ENCODE measurements at places on chromosomes 7 and 10.

DNA sequence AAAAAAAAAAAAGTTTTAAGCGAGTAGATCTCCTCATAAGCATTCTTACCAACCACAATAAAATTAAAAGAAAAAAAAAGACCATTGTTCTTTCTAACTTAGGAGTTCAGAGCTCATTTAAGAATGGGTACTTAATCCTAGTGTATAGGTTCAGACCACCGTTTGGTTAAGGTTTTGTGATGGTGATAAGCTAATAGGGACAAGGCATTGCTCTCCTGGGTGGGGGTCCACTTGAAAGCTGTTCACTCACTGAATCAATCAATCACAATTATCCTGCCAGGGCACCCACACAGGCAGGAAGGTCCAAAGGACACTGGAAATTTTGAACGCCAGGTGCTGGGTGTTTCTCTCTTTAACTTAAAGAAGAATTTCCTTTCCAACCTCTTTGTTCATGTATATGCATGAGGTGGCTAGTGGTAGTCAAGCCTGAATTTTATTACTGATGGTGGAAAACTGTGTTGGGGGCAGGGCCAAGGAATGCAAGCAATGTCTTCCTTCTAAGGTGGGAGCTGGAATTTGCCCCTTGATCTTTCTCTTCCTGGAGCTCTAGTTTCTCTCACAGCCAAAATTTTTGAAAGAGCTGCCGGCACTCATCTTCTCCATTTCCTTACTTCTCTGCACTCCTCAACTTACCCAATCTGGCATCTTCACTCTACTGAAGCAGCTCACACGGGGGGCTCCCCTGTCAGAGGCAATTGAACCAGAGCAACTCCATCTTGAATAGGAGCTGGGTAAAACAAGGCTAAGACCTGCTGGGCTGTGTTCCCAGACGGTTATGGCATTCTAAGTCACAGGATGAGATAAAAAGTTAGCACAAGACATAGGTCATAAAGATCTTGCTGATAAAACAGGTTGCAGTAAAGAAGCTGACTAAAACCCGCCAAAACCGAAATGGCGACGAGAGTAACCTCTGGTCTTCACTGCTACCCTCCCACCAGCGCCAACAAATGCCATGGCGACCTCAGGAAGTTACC lies 7.5 kb upstream of the FAM131B start:
- DNase-seq: no peak

GRCh38 chr10:71598621-71599055 lies 120.9 kb downstream of the C10orf105 start:
- peak; percentile 70 for DNase-seq

- no peak for DNase-seq
Observed at GRCh38 chr7:157405914-157406810, 69.4 kb downstream of the DNAJB6 start.

DNA sequence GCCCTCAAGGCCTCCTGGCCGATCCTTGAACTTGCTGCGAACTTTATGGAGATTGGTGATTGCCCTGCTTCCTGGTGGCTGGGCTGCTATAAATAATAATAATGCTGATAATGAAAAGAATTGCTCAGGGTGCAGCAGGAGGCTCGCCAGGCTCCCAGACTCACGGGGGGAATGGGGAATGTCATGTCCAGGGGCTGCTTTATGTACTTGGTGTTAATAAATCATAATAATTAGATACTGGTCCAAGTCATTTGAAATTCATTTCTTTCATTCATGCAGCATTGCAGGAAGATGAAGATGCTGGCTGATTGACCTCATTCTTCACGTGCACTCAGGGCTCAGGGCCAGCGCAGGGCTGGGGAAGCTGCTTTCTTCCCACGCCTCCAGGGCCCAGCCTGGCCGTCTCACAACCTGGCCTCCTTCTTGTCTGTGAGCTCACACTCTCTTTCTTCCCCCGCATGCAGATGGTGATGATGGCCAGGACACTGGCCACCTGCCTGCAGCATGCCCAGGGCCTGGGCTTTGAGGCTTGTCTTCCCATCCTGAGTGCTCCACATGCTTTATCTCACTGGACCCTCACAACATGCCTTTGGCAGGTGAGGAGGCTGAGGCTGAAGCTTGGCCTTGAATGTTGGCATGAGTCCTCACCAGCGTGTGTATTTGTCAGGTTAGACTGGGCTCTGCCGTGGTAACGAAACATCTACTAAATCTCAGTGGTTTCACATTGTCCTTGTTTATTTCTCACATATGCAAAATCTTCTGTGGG lies 138.4 kb upstream of the TNS3 start:
- no peak for DNase-seq

GRCh38 chr7:19713676-19714075 lies 4.8 kb upstream of the POLR1F start:
- peak; percentile 35 for DNase-seq

- DNase-seq: no peak
Observed at GRCh38 chr10:99742701-99743100, 10.7 kb downstream of the CUTC start.

GRCh38 chr7:136290351-136290750 lies 313.2 kb upstream of the MTPN start:
- no peak for DNase-seq

DNA sequence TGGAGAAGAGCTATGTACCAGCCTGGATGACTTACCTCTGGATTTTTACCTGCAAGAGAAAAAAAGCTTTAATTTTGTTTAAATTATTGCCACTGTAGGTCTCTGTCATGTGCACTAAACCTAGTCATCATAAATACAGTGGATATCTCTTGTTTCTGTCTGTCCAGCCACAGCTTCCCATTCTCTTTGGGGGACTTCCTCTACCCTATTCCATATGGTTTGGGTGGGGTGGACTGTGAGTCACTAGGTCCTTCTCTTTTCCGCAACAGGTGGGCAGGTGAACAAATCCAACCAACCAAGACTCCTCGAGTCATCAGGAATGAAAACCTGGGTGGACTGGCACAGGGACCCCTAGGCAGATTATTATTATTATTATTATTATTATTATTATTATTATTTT lies 87.3 kb upstream of the CYTH3 start:
- no peak for DNase-seq

GRCh38 chr7:145957160-145957890 lies 159.3 kb upstream of the CNTNAP2 start:
- DNase-seq: no peak

GRCh38 chr10:116522803-116523381 lies 22.8 kb upstream of the PNLIP start:
- no peak for DNase-seq

GRCh38 chr7:19464751-19465150 lies 244.1 kb downstream of the POLR1F start:
- no peak for DNase-seq

GRCh38 chr10:49738616-49739360 lies 23.3 kb downstream of the OGDHL start:
- no peak for DNase-seq

GRCh38 chr10:107971411-107971810 lies 806.9 kb upstream of the SORCS1 start:
- no peak for DNase-seq

- DNase-seq: peak; percentile 1
Observed at GRCh38 chr7:97842006-97842405, 30.2 kb downstream of the ASNS start.
